ENCODE measurements at places on chromosomes 16 and 17.
A peak's percentile ranks its signal among the peaks of the same experiment; 100 is the strongest.

- DNase-seq: no peak
Measured at GRCh38 chr17:78674595-78675315, 97.6 kb upstream of the DNAH17 start.

GRCh38 chr16:51762081-51762996 lies 611.3 kb upstream of the SALL1 start:
- DNase-seq: peak; percentile 25

DNA sequence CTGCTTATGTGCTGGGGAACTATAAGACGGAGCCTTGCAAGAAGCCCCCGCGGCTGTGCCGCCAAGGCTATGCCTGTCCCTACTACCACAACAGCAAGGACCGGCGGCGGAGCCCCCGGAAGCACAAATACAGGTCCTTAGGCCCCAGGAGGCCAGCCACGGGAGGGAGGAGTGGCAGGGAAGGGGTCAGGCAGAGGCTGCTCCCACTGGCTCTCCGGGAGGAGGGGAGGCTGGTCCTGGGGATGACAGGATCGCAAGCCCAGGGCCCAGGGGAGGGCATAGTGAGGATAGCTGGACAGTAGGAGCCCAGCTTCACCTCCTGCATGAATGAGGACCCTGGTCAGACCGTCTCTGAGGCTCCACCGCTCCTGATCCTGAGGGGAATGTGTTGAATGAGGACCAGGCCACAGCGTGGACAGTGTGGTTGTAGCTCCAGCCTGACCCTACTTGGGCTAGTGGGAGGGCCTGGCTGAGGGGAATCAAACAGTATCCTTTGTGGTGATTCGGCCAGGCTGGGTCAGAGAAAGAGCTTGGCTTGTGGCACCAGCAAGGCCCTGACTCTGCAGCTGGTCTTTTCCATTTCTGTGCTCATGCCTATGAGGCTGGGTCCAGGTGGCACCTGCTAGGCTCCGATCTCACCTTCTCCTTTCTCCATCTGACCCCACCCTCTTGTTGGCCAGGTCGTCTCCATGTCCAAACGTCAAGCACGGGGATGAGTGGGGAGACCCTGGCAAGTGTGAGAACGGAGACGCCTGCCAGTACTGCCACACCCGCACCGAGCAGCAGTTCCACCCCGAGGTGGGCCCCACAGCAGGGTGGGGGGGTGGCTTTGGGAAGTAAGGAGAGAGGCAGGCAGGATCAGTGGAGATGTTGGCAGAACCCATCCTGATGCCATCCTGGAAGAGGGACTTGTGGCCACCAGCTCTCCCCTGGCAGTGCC lies 28.7 kb downstream of the UNK start:
- DNase-seq: no peak

- no peak for DNase-seq
Measured at GRCh38 chr17:27463235-27463677, 7.0 kb downstream of the KSR1 start.

DNA sequence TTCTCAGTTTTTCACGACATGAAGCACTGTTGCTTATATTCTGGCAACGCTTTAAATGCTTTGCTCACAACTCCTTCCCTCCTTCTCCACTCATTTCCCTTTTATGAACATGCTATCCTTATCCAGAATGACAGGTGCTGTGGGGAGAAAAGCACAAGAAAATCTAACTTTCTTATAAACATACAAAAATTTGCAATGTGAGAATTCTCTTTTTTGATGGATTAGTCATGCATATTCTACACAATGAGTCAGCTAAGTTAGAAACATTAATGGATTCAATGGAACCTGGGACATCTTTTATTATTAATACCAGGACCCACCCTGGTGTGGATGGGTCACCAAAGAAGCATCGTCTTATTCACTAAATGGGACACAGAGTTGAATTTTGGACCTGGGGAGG lies 234.6 kb upstream of the CDH5 start:
- DNase-seq: no peak
